Fibroblast of skin of abdomen (primary cell): ENCODE measurements at places on chromosomes 7 and 10.

DNA sequence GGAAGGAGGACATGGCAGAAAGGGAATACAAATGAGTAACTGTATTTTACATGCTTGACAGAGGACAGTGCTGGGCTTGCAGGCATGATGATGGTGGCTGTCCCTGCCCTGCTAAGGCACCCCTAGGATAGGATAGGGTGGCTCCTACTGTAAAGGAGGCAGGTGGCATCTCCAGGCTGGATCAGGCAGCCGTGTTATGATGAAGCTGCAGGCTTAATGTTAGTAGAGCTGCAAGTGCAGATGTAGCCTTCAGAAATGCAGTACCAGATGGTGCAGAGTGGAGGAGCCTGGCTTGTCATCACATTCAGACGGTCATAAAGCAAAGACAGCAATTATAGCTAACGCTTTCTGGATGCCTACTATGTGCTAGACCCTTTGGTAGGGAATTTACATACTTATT is 287.9 kb upstream of the PODXL start:
- DNase-seq, result no peak

GRCh38 chr10:120369856-120370276 is 87.2 kb upstream of the PLPP4 start:
- DNase-seq, result no peak

DNA sequence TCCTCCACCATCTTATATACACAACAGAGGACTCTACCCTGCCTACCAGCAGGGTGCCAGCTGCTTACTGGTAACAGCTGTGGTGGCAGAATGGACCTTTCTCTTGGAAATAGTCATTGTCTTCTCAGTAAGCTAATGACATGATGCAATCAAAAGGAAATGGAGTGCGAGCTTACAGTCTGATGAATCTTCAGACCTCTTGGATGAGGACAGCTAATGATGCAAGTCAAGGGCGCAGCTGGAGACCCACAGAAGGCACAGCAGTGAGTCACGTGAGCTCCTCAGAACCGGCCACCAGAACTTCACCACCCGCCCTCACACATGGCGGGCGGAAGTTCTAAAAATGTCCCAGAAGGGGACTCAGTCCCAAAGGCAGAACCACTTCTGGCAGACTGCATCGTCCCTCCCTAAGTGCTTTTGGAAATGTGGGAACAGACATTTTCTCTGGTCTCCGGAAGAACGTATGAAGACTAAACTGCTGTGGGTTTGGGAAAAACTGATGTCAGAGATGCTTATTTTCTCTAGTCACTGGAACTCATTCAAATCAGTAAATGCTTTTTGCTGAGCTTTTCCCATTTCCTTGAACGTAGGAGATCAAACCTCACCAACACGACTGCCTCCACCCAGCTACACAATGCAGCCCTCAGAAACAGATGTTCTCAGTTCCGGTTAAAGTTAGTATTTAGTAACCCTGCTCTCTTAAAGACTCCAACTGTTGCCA is 96.4 kb downstream of the FAS start:
- DNase-seq, result peak; percentile 98

GRCh38 chr7:28069807-28070206 is 110.8 kb downstream of the JAZF1 start:
- peak; percentile 88 for DNase-seq

DNA sequence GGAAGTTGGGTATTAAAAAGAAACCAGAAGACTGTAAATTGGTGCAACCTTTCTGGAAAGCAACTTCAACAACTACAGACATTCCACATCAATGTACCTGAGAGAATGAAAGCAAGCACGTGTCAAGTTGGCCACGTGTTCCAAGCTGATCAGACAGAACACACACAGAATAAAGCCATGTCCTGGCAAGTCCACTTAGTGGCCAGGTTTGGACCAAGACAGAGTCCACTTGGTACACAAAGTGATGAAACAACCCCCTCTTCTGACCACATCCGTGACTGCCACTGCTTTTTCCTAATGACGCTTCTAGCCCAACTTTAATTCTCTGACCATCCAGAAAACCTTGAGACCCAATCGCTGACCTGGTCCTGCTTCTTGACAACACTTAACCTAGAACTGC is 109.4 kb downstream of the ABLIM1 start:
- no peak for DNase-seq

DNA sequence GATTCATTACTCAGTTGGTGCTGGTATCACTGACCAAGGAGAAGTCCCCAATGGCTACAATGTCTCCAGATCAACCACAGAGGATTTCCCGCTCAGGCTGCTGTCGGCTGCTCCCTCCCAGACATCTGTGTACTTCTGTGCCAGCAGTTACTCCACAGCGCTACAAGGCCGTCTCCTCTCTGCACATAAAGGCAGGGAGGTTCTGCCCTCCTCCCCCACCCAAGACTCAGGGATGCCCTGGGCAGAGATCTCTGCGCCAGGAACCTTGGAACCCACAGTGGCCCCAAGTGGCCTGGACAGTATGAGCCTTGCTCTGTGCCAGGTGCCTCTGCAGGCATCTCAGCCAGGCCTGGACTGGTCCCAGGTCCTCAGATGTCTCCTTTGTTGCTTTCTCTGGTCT is 193.4 kb upstream of the PRSS58 start:
- DNase-seq, result no peak

GRCh38 chr10:70763567-70763966 is 21.6 kb downstream of the TBATA start:
- DNase-seq, result no peak

- peak; percentile 19 for DNase-seq
Measured at GRCh38 chr10:74035303-74035702, 37.4 kb downstream of the VCL start.

DNA sequence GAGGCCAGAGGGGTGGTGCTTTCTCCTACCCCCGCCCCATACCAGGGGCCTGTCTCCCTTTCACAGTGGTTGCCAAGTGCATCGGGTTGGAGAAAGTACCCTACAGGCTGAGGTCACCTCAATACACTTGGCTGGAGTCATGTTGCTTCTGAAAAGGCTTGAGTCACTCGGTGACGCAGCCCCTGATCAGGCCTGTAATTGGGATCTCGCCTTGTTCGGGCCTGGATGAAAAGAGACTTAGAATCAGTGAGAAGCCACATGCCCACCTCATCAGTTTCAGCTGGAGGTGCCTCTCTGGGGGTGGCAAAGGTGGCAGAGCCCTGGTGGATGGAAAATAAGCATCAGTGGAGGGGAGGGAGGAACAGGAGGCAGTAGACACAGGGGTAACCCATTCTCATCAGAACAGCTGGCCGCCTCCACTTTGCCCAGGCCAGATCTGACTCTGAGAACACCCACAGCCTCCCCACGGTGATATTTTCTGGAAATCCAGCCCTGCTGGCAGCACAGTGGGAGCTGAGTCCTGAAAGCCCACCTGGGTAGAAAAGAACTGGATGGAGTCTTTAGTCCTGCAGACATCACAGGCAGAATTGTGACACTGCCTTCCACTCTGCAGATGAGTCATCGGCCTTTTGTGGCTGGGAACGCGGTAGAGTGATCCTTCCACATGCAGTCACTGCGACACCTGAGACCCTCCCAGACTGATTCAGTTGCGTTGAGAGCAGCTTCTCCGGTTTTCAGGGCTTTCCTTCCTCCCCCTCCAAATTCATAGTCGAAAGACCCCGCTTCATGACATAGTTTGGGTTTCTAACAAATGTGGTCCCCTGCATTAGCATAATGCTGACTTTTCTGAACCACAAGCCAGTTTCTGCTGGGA is 108.0 kb downstream of the GRK5 start:
- peak; percentile 88 for DNase-seq
